ENCODE measurements at places on chromosomes 7 and 10.

DNA sequence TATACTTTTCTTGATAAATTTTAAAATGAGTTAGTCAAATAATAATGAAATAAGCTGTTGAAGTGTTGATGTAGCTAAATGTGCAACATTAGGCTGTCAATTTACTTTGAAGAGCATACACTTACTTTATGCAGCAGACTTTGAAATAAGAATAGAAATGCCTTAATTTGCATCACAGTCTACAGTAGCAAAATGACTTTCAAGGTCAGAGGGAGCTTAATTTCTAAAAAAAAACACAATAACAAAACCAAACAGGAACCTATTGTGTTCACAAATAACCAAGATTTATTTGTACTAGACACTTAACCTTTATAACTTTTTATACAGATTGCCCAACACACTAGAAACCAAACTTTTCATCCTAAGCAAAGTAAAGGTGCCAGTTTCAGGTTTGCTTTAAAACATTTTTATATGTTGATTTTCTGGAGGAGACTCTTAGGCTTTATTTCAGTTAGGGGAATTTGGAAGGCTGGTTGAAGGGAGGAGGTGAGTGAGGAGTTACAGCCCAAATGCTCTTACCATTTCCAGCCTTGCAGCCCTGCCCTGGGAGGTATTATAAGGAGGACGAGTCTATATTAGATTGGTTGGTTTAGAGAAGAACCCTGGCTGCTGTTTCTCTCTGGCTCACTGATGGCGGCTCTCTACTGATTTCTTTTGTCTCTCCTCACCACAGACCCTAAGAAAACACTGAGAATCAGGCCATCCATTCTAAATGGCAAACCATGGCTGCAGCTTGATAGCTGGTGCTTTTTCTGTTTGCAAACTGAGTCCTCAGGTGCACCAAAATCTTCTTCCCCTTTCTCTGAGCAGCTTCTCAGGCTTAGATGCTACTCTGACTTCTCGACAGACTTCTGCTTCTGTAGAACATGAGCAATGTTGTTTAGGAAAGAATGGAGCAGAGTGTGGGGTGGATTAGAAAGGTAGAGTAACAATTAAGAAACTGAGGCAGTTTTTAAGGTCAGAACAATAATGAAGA lies 55.2 kb upstream of the RPA3 start:
- DNase-seq, result no peak

DNA sequence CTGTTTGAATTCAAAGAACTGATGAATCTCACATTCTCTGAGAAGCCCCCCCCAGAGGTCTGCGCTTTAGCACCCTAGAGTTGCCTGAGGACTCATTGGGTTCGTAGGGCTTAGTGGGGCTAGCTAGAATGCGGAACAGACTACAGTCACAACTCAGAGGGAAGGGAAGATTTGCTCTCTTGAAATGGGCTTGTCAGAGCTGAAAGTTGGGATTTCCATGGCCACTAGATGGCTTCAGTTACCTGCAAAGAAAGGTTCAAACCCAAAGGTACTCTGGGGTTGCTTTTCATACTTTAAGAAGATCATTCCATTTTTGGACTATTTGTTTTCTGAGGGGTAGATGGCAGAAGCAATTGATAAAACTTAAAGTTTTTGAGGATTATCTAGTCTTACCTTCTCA lies 205.0 kb downstream of the BBS9 start:
- DNase-seq, result peak; percentile 33

GRCh38 chr7:101718363-101719122 lies 89.4 kb upstream of the MYL10 start:
- DNase-seq, result no peak

DNA sequence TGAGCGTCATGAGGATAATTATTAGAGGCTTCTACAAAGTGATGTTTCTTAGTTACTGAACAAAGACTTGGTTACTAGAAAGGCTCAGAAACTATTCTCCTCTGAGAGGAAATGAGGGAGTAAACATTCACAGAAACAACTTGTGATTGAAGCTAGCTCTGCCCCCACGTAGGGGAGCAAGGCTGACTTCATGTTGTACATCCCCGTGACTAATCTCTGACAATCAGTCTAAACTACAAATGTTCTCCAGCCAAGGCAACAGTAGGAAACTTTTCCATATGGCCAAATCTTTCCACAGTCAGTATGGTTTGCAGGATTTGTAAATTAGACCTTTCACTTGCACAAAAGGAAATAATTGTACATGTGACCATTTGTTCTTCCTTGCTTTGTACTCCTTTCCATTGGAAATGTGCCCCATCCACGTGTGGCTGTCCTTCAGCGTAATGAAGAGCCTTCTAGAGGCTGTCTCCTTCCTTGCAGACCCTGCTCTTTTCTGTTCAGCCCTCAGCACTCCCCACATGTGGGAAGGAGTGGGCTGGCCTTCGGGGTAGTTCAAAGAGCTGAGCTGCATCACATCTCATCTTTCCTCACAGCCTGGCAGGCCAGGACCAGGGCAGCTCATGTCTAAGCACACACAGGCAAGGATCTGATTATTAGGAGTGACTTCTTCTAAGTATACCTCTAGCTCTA lies 93.5 kb downstream of the PCGF5 start:
- no peak for DNase-seq

GRCh38 chr10:119670717-119671116 lies 19.5 kb downstream of the BAG3 start:
- no peak for DNase-seq

DNA sequence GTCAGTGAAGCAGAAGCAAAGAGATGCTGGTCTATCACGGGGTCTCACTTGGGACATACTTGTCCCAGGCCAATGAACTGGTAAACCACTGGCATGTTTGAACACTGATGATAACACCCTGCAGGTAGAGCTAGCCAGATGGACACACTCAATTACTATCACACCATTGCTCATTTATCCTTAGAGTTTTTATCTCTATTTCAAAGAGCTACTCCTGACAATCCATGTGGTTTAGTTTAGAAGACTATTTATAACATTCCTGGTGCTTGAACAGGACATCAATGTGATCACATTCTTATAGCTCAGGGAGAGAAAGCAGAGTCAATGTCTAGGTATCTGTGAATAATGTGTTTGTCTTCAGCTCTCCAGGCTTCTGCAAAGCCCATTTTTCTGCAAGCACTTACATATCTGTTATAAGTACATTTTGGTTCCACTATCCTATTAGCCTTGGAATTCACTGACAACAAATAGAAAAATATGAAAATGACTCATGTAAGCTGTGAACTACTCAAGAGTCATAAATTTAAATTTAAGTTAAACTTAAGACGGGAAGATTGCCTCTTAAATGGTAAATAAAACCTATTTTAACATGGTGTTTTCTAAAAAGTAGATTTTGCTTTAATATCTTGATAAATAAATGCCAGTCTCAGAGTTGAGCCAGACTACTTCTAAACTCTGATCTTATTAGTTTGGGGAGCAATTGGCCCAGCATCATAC lies 106.7 kb upstream of the MBL2 start:
- DNase-seq, result no peak

DNA sequence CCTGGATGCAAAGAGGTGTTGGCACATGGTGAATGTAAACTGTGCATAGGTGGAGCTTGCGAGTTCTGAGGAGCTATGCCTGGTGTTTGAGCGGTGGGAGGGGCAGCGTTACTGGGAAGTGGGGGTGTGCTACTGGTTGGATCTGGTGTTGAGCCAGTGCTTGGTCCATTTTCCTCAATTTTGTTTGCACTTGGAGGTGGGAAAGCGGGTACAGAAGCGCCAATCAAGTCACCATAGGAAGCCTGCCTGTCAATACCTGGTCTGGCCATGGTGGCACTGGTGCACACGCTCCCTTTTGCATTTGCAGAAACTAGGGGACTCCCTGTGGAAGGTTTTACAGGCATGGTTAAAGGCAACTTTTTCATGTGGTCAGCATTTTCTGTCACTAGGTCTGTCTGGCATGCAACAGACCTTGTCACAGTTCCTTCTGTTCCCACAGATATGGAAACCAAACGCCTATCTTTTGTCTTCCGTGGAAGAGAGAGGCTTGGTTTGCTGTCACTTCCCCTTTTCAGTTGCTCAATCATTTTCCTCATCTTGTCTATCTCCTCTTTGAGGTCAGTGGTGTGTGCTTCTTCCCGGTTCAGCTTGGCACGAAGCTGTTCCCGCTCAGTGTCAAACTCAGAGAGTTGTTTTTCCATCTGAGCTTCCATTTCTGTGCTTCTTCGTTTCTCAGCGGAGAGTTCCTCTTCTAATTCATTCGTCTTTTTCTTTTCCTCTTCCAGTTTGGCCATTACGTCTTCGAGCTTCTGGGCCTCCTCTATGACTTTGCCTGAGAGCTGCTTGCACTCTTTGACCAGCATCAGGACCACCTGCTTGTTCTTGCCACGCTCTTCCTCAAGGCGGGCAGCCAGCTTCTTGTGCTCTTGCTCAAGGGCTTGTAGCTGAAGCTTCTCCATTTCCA lies 81.1 kb downstream of the CTTNBP2 start:
- DNase-seq, result no peak

DNA sequence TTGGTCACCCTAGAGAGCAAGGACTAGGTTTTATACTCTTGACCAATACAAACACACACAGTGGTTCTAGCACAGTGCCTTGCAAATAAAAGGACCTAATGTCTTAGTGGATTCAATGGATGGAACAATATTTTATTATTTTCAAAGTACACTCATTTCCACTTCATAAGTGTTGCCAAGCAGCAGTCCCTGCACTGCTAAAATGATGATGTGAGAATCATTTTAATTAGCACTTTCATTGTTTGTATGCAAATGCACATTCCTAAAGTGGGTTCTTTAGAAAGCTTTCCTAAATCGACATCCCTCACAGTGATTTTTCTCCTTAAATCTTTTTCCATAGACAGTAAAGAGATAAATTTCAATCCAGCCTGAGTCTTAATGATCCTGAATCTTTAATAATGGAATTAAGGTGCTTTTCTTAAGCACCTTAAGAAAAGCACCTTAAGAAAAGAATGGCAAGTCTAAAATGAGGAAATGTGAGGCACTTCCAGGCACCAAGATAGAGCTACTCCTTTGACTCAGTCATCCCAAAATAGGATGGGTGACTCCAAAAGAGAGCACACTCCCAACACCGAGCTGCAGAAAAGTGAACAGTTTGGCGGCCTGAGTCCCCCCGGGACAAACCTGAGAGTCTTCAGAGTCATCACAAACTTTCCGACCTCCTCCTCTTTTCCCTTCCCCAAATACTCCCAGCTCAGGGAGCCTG lies 84.5 kb downstream of the SORBS1 start:
- no peak for DNase-seq

DNA sequence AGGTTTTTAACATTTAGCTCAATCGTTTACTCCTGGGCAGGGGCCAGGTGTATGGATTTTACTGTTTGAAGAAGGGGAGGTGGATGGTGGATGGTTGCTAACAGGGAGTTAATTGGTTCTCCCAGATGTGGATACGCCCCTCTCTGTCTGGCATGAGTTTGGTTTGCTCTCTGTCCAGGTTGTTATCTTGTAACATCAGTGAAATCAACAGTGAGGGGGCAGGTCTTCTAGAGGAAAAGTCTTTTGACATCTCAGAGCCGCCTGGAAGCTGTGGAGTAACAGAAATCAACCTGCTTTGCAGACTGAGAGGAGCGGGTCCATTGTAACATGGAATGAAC lies 243.4 kb downstream of the MGMT start:
- DNase-seq, result no peak

- no peak for DNase-seq
Observed at GRCh38 chr7:101952355-101953247, 135.2 kb downstream of the CUX1 start.

DNA sequence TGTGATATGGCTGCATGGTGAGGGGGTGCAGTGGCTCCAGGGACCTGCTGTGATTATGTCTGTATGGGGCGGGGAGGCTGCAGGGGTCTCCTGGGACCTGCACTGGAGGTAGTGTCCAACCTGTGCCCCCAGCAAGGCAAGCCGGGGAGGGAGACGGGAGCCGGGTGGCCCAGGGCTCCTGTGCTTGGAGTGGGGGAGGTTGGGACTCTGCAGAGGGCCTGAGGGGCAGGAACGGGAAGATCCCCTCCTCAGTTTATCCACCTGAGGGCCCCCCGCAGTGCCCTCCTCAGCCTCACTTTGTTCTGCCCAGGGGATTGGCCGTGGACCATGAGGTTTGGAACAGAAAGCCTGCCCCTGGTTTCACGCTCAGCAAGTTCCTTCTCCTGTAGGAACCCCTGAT lies 22.8 kb upstream of the PWWP2B start:
- DNase-seq, result no peak

DNA sequence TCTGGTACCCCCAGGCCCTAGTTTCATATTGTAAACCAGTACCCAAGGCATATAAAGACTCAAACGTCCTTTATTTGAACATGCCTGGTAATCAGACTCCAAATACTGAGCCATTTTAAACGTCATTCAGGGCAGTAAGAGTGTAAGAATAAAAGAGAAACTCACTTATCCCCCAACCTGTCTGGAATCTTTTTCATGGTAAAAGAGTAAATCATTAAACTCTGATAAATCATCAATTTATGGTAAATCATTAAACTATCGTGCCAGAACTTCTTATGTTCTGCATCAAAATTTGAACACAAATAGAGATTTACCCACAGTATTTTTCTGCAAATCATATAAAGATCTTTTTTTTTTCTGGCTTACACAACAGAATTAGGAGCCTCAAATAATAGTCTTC lies 734.3 kb upstream of the POT1 start:
- no peak for DNase-seq

- no peak for DNase-seq
Observed at GRCh38 chr7:143485500-143485899, 7.8 kb downstream of the TAS2R41 start.

DNA sequence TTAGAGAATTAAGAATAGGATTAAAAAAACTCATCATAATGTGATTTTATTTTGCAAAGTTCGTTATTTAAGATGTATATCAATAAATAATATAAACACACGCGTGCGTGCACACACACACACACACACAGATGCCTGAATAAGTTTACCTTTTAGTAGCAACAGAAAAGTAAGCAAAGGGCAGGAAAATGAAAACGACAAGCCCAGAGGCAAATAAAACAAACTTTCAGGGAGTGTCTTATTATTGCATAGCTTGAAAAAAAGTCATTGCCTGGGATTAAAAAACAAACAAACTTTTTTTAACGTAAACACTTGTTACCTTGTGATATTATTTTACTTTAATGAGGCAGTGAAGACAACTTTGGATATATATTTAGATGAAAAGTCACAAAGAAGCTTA lies 226.4 kb downstream of the BAMBI start:
- no peak for DNase-seq

GRCh38 chr7:127765150-127765549 lies 113.2 kb downstream of the SND1 start:
- DNase-seq, result no peak

GRCh38 chr7:127872122-127872521 lies 159.1 kb downstream of the LRRC4 start:
- no peak for DNase-seq

- peak; percentile 61 for DNase-seq
Observed at GRCh38 chr7:139775829-139776266, 1.9 kb downstream of the HIPK2 start.

GRCh38 chr7:80182630-80183276 lies 48.1 kb downstream of the GNAI1 start:
- no peak for DNase-seq

GRCh38 chr10:7787150-7787856 lies 490 bp downstream of the KIN start:
- no peak for DNase-seq

GRCh38 chr7:1562116-1562515 lies 6.1 kb upstream of the TMEM184A start:
- DNase-seq, result no peak

GRCh38 chr7:26625286-26625685 lies 239.1 kb downstream of the SKAP2 start:
- DNase-seq, result no peak

All from D341Med (cell line).